AG09319 (cell line): ENCODE measurements at places on chromosomes 2 and 18.

DNA sequence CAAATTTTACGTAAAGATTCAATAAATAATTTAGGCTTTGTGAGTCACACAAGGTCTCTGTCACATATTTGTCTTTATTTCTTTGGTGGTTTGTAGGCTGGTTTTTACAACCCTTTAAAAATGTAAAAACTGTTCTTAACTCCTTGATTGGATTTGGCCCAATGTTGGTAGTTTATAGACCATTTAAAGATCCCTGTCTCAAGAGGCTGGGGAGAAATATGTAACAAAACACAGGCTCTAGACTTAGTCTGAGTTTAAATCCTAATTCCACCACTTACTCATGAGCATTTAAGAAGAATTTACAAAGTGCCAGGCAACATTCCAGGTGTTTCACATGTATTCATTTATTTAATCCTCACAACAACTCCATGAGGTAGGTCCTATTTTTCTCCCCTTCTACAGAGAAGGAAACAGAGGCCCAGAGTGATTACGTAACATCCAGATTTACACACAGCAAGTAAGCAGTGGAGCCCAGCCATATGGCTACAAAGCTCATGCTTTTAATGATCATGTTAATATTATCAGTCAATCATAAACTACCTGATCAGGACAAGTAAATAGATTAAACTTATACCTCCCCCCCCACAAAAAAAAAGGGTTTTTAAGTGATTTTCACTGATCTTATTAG, 416.6 kb upstream of the ACVR2A start:
- DNase-seq = no peak

DNA sequence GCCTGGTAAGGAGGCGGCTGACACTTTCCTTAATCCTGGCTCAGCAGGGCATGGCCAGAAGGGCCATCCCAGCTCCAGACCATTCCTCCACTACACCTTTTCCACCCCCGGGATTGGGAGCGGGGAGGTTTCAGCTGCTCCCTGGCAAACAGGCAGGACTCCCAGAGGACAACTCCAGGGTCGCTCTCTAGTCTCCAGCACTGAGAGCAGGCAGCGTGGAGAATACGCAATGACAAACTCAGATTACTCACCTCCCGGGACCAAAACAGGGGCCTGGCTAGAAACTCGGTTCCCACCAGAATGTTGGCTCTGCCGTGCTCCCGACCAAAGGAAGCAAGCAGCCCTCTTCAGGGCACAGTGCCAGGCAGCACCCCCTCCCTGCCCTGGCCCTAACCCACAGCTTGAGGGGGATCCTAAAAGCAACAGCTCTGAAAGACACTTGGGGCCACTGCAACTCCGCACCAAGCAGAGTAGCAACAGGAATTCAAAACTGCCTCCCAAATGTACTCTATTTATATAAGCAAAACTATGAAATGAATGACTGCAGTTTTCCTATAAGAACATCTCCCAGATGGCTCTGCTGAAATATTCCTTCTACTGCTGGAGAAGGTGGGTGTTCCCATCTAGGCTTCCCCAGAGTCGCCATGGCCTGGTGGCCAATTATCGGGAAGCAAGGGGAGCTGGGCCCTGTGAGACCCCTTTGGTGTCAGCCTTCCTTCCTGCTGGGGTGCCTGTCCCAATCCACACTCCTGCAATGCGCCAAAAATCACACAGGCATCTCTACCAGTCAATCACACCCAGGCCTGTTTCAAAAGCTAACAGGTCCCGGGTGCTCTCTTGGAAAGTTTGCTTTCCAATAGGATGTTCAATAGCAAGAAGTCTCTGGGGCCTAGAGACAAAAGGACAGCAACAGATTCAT, 61.2 kb upstream of the POMC start:
- DNase-seq = no peak

- DNase-seq = no peak
Measured at GRCh38 chr2:205778356-205778755, 96.1 kb downstream of the NRP2 start.

- no peak for DNase-seq
Measured at GRCh38 chr2:70790136-70790828, at the start of gene FIGLA. Gene FIGLA, minus strand, starts transcription at chr2:70790643. Its CDS starts 5 bp downstream, at chr2:70790638.

DNA sequence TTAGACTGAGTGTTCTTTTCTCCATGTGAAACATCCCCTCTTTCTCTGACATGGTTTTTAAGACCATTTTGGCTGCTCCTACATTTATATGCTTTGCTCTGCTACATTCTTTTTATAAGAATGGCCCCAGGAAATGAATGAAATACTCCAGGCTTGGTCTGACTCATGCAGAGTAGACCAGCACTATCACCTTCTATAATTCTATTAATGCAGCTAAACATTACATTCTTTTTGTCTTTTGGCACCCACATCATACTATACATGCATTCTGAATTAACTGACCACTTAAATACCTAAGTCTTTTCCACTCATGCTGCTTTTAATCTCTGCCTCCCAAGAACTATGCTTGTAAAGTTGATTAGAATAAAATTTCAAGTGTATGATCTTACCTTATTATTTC, 94.1 kb downstream of the AAK1 start:
- DNase-seq = no peak

DNA sequence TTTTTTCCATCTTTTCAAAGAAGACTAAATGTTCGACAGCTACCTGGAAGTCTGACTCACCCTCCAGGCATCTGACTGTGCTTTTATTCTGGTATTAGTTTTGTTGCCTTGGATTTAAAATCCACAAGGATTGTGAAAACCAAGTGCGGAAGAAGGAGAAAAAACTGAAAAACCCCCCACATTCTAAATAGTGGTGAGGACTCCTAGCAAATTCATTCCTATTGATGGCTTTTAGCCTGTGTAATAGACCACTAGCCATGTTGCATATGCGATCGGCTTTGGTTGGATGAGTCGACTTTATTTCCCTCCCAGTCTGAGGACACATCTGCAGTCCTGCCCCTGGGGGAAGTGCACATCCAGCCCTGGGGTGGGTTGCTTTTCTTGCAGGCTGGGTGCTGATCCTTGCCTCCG, 16.9 kb downstream of the LDLRAD4 start:
- DNase-seq = no peak

GRCh38 chr2:219174801-219175200, 1.9 kb downstream of the CNPPD1 start:
- DNase-seq = no peak

GRCh38 chr2:190695739-190696138, 46.9 kb downstream of the NAB1 start:
- no peak for DNase-seq

DNA sequence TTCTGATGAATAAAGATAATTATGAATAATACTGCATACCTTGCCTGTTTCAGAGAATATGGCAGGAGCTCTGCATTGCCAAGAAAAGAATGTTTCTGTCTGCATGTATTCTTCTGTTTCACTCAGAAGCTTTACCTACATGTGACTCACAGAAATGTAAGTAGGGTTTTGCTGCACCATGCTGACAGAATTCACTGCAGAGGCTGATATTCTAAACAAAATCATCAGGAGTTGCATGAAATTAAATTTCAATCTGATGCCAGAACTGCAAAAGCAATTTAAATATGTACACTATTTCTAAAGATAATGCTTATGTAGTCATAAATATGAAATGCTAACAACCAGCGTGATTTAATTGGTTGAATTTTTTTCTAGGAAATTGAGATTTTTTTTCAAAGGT, 332.8 kb upstream of the FSHR start:
- no peak for DNase-seq

DNA sequence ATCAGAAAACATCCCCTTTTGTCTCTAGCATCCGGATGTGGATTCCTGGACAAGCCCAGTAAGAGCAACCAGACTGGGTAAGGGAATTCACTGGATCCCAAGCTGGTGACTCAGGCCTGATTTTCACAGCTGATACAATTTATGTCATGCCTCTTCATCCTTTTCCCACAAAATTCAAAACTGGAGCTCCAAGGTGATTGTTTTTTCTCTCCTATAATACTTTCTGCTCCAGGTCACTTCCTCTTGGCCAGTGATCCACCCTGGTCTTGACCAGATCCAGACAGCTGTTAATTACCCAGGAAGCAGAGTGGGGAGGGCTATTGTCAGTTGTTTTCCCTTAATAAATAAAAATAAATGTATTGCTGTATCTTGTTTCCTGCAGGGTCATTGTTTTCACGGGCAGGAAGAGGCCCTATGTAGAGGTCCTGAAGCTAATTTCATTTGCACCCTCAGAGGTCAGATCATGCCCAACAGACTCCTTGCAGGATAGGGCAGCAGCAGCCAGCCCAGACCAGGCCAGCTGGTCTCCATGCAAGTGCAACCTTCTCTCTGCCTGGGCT, 57.6 kb downstream of the EVA1A start:
- DNase-seq = no peak

DNA sequence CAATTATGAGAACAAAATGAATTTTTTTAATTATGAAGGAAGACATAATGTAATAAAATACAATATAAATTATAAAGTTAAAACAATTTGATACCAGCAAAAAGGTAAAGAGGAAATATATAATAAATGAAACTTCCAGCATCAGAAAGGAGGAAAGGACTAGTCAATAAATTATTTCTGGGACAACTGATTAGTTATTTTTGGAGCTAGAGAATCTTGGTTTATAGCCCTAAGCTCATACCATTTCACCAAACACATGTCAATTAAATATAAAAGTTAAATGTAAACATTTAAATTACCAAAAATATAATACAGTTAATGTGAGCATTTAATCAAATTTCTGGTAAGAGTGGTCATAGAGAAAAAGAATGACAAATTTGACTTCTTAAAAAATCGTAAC, 12.1 kb downstream of the ACTG2 start:
- no peak for DNase-seq

DNA sequence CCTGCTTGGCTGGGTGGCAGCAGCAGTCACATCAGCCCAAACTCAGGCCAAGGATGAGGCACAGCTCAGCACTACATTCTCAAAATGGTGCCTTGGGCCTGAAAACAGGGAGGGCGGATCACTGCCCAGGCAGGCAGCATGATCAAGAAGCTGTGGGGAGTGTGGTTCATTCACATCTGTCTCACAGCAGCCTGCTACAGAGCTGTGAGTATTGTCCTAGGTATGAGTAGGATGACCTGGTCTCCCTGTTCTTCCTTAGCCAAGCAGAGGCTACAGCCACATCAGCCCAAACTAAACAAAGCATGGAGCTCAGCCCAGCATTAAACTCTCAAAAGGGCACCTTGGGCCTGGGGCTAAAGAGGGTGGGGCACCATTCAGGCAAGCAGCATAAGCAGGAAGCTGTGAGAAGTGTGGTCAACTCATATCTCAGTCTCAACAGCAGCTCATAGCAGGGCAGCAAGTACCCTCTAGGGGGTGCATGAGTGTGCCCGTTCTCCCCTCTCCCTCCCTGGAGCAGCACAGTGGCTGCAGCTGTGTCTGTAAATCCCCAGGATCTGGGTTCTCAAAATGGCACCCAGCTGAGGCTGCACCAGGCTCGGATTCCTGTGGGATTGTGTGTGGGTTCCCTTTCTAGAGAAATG, 139.6 kb downstream of the TRABD2A start:
- DNase-seq = no peak

DNA sequence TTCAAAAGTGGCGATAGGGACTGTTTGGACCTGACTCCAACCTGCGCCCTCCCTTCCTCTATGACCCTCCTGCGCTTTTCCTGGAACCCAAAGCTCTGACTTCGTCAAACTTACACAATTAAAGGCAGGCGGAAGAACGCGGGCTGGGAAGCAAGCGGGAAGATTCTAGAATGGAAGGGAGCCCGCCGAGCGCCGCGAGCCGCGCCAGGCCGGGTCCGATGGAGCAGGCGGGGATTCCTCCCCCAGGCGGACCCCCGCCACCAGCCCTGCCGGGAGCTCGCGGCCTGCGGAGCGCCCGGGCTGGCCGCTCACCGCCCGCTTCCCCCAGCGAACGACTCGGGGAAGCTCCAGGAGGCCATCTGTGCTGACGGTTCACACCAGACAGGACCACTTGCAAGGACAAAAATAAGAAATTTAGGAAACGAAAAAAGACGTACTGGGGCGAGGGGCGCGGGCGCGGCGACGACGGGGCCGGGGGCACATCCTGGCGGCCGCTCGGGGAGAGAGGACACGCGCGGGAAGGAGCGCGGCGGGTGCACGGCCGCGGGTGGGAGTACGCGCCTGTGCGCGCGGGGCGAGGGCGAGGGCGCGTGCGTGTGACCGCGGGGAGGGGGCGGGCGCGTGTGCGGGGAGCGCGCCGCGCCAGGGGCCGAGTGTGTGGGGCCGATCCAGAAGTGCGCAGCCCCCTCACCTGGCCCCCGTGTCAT, 1.1 kb upstream of the SALL3 start:
- DNase-seq = no peak

GRCh38 chr18:7766817-7767216, 199.7 kb downstream of the PTPRM start:
- no peak for DNase-seq

DNA sequence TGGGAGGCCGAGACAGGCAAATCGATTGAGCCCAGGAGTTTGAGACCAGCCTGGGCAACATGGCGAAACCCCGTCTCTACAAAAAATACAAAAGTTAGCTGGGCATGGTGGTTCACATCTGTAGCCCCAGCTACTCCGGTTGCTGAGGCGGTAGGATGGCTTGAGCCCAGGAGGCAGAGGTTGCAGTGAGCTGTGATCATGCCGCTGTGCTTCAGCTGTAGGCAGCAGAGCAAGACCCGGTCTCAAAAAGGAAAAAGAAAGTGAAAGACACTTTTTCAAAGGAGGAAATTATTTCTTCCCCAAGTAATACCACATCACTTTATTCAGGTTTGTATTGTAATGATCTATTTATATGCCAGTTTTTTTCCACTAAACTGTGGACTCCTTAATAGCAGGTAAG, 35.7 kb upstream of the TAF4B start:
- DNase-seq = no peak

GRCh38 chr2:86048888-86049287, 56.8 kb downstream of the POLR1A start:
- no peak for DNase-seq
